ENCODE measurements at places on chromosomes 16 and 17. TPM values are rescaled to one million over a fixed set of nuclear protein-coding genes. Genes with fewer than 3 reads are reported as not detected.

DNA sequence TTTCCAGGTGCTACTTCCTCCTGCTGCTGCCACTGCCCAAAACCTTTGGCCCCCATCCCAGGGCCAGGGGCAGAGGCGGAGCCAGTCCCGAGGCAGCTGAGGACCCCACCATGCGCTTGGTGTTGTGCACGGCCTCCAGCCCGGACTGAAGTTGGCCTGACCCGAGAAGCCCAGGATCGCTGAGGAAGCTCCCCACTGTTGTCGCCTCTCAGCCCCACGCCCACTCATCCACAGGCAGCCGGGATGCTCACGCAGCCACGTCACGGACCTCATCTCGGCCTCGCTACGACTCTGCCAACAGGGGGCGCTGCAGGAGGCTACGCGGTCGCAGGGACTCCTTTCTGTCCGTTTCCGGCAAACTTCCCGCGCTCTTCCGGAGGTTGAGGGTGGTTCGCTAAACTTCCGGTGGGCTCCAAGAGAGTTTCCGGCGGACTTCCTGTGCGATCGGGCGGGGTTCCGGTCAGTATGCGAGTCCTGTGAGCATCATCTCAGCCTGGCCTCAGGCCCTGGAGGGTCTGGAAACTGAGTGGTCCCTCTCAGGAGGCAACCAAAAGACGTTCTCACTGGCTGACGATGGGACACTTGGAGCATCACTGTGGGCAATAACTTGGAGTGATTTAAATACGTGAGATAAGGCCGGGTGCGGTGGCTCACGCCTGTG is 12.4 kb downstream of the ZG16B start:
- DNase-seq: no peak

The ABCA6 gene
- 45.1 TPM for total RNA-seq

The ZNF205 gene
- 21.3 TPM for total RNA-seq

The GALNS gene
- 10.8 TPM for total RNA-seq

GRCh38 chr17:77450742-77451244 is 310.0 kb downstream of the SEC14L1 start:
- DNase-seq: no peak

Measured in esophagus muscularis mucosa (tissue), 4 donors.